MCF 10A (cell line): ENCODE measurements at places on chromosomes 4 and X. TPM values are rescaled to one million over a fixed set of nuclear protein-coding genes. Genes with fewer than 3 reads are reported as not detected.

DNA sequence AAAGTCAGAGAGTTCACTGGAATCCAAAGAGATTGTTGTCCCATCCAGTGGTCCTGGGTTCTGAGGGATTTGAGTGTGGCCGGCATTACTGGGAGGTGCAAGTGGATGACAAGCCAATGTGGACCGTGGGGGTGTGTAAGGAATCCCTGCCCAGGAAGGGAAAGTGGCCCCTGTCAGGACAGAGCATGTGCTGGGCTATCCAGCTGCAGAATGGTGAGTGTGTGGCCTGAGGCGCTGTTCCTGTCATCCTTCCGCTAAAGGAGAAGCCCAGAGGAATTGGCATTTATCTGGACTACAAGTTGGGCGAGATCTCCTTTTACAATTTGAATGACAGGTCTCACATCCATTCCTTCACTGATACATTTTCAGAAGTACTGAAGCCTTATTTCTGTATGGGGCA is 20.4 kb upstream of the TRIM60 start:
- H3K27me3 ChIP-seq: no peaks in the 10 kb centered on the region
- H3K4me1 ChIP-seq: no peaks in the 10 kb centered on the region
- no peak overlapping the region for H3K4me3 ChIP-seq
- no peak overlapping the region for H3K27ac ChIP-seq
- no peaks in the 10 kb centered on the region for H3K36me3 ChIP-seq
- DNase-seq: no peak

DNA sequence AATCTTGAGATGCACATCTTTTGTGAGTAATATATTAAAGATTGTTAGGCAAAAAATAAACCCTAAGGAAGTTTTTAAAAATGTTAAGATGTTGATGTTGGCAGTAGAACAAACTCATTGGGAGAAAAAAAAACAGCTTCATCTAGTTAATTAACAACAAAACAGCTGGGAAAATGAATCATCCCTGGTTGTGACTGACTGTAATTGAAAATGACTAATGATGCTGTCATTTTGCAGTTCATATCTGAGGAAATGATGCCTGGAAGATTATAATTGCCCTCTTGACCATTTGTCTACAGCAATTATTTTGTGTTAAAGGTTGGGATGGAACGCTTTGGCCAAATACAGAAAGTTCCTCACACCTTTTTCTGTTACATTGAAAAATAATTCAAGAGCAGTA is 760.4 kb upstream of the FTHL17 start:
- H3K4me3 ChIP-seq: no peak overlapping the region
- DNase-seq: peak; percentile 33
- peaks cover 14% of the 10 kb centered on the region for H3K27me3 ChIP-seq

DNA sequence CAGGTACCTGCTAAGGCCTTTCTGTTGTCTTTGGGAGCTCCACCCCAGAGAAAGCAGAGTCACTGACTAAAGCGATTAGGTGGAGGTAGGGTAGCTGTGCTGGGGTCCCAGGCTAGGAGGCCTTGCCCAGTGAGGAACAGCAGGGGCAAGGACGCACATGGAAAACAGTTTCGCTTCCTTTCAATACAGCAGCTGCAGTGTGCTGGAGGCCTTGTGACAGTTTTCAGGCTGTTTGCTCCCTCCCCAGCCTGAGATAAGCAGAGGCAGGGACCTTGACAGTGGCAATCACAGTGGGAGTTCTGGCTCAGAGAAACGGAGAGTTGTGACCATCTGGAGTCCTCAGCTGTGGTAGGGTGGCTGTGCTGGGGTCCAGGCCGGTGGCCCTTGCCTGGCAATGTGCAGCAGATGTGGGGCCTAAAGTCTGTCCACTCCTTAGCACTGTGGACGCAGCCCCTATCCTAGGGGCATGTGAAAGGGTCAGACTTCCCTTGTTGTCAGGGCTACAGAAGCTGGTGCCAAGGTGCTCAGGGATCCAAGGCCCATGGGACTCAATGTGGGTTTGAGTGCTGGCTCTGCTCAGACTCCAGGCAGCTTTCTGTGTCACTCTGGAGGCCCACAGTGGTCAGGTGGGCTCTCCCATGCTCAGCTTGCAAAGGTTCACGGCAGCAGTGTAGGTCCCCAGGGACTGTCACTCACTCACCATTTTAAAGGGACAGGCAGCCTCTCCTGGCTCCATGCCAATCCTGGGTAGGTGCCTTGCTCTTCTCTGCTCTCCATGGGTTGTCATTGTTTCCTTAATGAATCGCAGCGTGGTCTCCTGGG is 534.9 kb upstream of the FMR1 start:
- H3K4me1 ChIP-seq: no peaks in the 10 kb centered on the region
- H3K4me3 ChIP-seq: no peak overlapping the region
- H3K27ac ChIP-seq: no peak overlapping the region
- no peaks in the 10 kb centered on the region for H3K36me3 ChIP-seq

DNA sequence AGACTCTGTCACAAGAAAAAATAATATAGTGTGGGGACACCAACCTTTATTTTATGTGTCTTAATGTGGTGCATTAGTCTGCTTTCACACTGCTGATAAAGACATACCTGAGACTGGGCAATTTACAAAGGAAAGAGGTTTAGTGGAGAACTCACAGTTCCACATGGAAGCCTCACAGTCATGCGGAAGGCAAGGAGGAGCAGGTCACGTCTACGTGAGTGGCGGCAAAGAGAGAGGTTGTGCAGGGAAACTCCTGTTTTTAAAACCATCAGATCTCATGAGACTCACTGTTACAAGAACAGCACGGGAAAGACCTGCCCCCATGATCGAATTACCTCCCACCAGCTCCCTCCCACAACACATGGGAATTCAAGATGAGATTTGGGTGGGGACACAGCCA is 130.2 kb downstream of the AFF1 start:
- no peaks in the 10 kb centered on the region for H3K27me3 ChIP-seq
- H3K27ac ChIP-seq: no peak overlapping the region
- peaks cover 46% of the 10 kb centered on the region for H3K36me3 ChIP-seq
- DNase-seq: no peak

Gene CLTRN
- total RNA-seq: 1.5 and 1.8 TPM in 2 replicates

Gene SYN1
- 0.27 and 0.49 TPM in 2 replicates for total RNA-seq

GRCh38 chr4:86561256-86561655 is 32.9 kb upstream of the PTPN13 start:
- DNase-seq: no peak
- H3K4me3 ChIP-seq: no peak overlapping the region
- H3K36me3 ChIP-seq: no peaks in the 10 kb centered on the region
- peaks cover 12% of the 10 kb centered on the region for H3K4me1 ChIP-seq
- no peak overlapping the region for H3K27ac ChIP-seq

GRCh38 chrX:16589211-16589610 is 60.7 kb upstream of the S100G start:
- H3K4me3 ChIP-seq: no peak overlapping the region
- no peaks in the 10 kb centered on the region for H3K36me3 ChIP-seq
- H3K27ac ChIP-seq: no peak overlapping the region
